ENCODE measurements at places on chromosomes 1 and 21.

GRCh38 chr1:70044832-70045231 is 160.5 kb downstream of the LRRC40 start:
- DNase-seq = no peak

GRCh38 chr1:170354690-170355089 is 177.3 kb upstream of the GORAB start:
- DNase-seq = no peak

DNA sequence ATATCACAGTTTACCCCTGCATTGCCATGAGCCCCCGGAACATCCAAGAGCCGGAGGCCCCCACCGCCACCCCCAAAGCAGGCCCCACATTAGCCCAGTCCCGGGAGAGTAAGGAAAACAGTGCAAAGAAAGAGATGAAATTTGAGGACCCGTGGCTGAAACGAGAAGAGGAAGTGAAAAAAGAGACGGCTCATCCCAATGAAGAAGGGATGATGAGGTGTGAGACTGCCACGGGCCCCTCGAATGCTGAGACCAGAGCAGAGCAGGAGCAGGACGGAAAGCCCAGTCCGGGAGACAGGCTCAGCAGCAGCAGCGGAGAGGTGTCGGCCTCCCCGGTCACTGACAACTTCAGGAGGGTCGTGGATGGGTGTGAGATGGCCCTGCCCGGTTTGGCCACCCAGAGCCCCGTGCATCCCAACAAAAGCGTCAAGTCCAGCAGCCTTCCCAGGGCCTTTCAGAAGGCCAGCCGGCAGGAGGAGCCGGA is 532.4 kb downstream of the KIF26B start:
- no peak for DNase-seq

DNA sequence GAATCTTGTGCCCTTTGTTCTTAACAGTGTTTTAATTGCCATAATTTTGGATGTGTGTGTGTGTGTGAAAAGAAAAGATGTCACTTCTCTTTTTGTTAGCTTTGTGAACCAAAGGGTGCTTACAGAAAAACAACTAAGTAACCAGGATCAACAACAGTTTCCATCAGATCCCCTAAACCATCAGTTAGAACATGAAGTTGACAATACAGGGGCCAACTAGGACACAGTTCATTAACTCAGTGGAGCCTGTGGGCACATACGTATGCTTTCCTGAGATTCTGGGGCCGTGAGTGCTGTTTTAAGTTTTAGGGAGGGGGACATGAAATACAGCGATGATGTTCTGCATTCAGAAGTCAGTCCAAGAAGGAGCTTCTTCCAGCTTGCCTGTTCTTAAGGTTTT is 133.6 kb downstream of the TLR5 start:
- DNase-seq = no peak

DNA sequence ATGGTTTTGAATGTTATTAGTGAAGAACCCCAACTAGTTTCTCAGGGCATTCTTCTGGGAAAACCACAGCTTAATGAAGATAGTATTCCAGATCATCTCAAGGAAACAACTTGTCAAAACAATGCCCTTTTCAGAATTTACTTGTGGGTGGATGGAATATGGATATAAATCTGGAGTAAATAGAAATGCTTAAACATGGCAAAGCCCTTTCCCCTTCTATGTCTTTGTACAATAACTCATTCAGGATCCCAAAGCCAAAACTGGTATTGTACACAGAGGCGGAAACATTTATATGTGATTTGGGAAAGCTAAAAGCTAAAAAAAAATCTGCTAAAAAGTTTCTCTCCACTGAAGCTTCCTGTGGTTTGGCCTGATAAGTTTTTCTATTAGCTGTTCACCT is 55.5 kb upstream of the RGS5 start:
- no peak for DNase-seq

DNA sequence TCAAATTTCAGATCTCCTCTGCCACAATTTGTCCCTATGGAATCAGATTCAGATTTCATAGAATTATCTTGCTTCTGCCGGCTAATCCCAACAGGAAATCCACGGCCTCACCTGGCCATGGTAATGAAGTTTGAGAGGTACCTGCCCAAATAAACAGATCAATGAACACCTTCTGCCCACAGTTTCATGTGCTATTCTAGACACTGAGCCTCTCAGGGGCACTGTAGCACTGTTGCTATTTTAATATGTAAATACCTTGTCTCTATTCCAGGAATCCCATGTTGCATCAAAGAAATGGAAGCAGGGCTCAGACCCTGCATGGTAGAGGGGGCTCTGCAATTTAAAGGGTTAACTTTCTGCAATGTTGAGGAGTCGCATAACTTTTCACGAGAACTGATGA is 593.1 kb downstream of the PTBP2 start:
- no peak for DNase-seq

GRCh38 chr1:2213576-2214505 is 14.3 kb upstream of the SKI start:
- DNase-seq = no peak

DNA sequence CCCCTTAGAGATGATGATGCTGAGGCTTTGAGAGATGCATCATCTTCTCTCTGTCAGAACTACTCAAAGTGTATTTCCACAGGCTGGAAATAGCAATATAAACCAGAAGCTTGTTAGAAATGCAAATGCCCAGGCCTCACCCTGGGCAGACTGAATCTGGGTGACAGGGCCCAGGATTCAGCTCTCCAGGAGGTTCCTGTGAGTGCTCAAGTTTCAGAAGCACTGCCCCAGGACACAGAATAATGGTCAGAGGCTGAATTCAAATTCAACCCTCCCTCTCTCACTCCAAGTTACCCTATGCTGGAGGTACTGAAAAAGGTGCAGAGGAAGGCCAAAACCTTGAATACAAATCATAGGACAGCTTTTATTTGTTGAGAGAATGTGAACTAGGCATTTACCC is 98.5 kb upstream of the NGF start:
- no peak for DNase-seq

GRCh38 chr1:9687120-9687873 is 35.8 kb downstream of the PIK3CD start:
- DNase-seq = peak; percentile 32

- DNase-seq = no peak
Observed at GRCh38 chr1:93616996-93617669, 64.5 kb downstream of the BCAR3 start.

DNA sequence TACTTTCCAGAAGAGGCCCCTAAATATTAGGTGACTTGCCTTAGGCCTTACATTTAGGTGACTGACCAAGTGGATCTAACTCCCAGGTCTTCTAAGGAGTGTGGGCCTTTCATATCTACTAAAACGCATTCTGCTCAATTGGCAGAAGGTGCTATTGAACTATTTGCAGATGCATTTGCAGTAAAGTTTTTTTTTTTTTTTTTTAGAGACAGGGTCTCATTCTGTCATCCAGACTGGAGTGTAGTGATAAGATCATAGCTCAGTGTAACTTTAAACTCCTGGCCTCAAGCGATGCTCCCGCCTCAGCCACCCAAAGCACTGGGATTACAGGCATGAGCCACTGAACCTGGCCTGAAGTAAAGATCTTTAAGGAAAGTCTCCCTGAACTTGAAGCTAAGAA is 13.0 kb upstream of the ACBD6 start:
- DNase-seq = no peak

- DNase-seq = no peak
Observed at GRCh38 chr21:45769294-45769693, 125.8 kb downstream of the PCBP3 start.

DNA sequence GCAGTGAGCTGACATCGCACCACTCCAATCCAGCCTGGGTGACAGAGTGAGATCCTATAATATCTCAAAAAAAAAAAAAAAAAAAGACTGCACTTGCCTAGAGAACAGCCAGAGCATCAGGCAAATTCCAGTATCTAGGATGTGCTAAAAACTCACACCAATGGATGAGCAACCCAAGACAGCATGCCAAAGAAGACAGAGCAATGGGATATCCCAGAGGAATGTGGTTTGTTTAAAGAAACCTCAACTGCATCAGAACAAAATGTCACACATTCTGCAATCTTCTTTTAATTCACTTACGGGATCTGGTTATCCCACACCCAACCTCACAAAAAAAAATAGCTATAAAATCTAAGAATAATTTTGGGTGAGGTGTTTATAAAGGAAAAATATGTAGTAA is 7.3 kb downstream of the KCNH1 start:
- DNase-seq = no peak

DNA sequence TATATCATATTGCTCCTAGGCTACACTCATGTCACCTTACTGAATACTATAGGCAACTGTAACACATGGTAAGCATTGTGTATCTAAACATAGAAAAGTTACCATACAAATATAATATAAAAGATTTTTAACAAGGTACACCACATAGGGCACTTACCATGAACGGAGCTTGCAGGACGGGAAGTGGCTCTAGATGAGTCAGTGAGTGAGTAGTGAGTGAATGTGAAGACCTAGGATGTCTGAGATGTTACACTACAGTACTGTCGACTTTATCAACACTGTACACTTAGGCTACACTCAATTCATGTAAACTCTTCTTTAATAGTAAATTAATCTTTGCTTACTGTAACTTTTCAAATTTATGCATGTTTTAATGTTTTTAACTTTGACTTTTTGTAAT is 81.0 kb upstream of the PLD5 start:
- DNase-seq = no peak

GRCh38 chr1:183551924-183552323 is 38.3 kb downstream of the NCF2 start:
- DNase-seq = no peak

GRCh38 chr1:183652547-183653461 is at the start of gene APOBEC4:
Gene APOBEC4 (minus strand): TSS chr1:183653316. CDS start chr1:183648781, 4,535 bp downstream.
- DNase-seq = no peak

DNA sequence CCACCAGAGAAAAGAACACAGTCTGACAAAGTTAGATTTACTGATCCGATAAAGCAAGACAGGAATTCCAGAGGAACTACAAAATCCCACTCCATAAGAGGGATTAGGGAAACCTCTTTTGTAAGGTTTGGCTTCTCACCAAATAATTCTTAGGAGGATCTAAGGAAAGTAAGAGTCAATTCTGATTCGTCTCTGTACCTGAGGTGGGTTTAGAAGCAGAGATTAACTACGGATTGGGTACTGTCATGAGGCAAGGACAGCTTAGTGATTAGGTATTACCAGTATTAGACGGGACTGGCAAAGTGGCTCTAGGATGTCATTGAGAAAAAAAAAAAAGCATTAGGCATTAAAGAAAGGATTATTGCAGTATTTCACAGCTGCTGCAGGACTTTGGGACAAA is 371.7 kb upstream of the BRINP3 start:
- DNase-seq = no peak

DNA sequence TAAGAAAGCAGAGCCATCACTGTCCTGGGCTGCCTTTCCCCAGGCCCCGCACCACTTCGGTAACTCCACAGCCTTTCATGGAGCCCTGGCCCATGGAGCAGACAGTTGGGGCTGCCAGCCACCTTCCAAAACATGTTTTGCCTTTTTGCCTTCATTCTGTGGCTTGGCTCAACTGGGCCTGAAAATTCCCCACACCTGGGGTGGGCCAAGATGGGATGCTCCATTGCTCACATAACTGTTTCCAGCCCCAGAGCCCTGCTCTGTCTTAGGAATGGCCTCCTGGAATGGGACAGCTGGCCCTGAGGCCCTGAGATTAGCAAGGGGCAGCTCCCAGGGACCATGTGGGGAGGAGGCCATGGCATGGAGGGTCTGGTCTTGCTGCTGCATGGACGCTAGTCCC is 10.9 kb upstream of the PRELP start:
- no peak for DNase-seq

DNA sequence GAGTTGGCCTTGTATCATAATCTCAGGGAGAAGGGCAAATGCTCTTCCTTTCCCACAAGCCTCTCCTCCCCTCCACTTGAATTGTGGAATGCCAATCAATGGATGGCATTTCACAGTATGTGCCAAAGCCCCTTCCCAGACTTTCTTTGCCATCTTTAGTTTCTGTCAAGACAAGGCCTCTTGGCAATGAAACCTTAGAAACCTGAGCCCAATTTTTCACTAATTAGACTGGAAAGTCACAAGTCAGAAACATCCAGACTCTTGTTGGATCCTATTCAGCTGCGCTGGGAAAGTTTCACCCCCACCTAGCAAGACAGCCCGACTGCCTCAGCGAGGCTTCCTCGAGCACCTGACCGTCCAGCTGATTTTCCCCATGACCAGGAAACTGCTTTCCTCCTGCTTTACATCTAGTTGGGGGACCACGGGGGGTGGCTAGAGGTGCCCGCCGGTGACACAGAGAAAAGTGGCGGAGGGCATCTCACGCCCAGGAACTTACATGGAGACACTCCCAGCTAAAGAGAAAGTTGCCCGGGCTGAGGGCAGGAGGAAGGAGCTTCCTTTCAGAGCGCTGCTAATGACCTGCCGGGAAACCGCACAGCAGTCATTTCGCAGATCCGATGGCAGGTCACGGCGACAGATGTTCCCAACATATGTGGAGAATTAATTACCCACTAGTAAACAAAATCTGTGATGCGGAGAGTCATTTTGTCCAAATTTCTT is 302.6 kb upstream of the RRP15 start:
- no peak for DNase-seq

- no peak for DNase-seq
Observed at GRCh38 chr1:233647073-233647472, 33.2 kb downstream of the KCNK1 start.

DNA sequence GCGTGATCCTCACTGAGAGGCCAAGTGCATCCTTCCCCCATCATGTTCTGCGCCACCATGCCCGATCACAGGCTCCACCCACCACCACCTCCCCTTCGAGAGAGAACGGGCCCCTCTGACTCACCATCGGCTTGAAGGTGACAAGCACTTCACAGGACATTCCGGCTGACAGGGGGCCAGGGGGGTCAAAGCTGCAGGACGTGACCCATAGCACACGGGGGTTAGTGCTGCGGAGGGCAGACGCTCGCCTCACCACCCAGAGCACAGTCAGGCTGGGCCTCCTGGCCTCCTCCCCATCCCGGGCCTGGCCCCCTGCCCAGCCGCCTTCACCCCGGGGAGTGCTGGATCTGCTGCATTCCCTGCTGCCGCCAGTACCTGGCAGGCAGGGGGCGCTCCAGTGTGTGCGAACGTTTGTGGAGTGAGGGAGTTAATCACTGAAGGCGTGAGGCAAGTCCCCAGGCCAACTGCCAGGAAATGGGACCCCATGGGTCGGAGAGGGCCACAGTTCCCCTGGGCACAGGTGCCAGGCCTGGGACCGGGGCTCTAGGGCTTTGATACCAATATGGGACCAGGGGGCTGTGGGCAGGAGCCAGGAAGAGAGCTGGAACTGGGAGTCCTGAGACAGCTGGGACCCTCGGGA is 40.9 kb upstream of the TMEM52 start:
- DNase-seq = peak; percentile 81

GRCh38 chr1:67390041-67390887 is 39.9 kb downstream of the SERBP1 start:
- DNase-seq = no peak

- DNase-seq = no peak
Observed at GRCh38 chr1:19203440-19203839, 6.6 kb downstream of the UBR4 start.

Data from neural crest cell (in vitro differentiated cells).